ENCODE measurements at places on chromosomes 13 and 19.

- no peak for DNase-seq
These were observed 193.0 kb upstream of the NBEA start for GRCh38 chr13:34749046-34749445.

DNA sequence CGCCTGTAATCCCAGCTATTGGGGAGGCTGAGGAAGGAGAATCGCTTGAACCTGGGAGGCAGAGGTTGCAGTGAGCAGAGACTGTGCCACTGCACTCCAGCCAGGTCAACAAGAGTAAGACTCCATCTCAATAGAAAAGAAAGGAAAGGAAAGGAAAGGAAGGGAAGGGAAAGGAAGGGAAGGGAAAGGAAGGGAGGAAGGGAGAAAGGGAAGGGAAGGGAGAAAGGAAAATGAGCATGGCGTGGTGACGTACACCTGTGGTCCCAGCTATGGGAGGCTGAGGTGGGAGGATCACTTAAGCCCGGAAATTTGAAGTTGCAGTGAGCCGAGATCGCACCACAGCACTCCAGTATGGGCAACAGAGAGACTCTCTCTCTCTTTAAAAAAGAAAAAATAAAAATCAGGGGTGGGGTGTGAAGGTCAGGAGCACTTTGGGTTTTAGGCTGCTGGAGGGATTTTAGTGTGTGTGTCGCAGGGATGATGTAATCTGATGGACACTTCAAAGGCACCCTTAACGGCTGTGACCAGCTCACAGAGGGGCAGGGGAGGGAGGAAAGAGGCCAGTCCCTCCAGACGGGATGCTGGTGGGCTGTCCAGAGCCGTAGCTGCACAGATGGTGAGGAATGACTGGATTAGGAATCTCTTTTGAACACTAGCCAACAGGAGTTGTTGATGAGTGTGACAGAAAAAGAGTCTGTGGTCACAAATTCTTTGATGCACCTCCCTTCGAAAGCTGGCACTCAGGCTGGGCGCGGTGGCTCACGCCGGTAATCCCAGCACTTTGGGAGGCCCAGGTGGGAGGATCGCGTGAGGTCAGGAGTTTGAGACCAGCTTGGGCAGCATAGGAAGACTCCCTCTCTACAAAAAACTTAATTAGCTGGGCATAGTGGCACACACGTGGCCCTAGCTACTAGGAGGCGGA is 27.6 kb downstream of the TMPRSS9 start:
- no peak for DNase-seq

DNA sequence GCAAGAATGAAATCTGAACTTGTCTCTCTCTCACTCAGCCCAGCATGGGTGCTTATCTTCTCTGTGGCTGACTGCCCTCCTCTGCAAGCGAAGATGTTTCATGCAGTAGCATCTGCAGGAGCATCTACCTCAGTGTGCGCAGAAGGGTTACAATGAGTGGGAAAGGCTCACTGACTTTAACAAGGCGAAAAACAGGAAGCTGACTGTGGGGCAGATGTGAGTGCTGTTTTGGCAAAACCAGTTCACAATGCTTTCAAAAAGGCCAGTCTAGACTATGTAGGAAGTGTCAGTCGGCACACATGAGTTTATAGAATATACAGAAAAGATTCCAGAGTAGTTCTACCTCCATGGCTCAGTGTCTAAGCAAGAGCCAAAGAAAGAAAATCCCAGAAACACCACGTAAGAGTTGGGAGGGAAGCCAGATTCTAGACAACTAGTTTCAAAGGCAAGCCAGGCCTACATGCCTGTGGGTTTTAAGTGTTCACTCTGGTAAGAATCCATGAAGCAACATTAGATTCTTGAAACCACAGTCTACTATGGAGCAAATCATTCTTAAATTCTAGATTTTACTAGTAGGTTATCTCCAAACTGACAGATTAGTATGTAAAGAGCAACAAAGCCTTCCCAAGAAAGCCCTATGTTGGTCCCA is 124.5 kb downstream of the ABCC4 start:
- DNase-seq = no peak

DNA sequence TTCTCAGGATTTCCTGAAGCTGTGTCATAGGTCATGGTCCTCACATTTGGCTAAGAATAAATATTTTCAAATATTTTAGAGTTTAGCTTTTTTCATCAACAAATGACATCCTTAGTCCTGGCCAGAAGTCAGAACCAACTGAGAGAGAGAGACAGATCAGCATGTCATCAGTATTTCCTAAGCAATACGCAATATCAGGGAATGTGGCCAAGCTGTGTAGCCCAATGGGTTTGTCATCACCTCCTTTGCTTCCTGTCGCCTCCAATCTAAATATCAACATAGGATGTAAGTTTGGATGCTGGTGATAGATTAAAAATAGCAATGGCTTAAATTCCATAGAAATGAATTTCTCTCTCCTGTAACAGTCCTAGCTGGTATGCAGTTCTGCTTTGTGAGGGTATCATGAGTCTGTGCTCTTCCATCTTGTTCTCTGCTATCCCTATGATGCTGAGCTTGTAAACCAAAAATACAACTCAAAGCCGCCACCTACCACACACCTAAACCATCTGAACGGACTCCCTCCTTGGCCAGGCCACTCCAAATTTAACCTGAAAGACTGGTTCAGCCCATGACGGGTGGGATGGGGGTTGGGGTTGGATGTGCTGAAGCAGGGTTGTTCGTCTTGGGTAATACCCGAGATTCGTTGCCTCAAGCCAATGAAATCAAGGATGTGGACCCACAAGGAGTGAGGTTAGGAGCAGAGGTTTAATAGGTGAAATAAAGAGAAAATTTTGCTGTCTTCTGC is 10.0 kb upstream of the IGSF23 start:
- no peak for DNase-seq

- no peak for DNase-seq
These were observed at the start of gene IFI30 for GRCh38 chr19:18173572-18174288. Gene IFI30 (plus strand): TSS chr19:18173813. CDS start chr19:18173842, 29 bp downstream.

DNA sequence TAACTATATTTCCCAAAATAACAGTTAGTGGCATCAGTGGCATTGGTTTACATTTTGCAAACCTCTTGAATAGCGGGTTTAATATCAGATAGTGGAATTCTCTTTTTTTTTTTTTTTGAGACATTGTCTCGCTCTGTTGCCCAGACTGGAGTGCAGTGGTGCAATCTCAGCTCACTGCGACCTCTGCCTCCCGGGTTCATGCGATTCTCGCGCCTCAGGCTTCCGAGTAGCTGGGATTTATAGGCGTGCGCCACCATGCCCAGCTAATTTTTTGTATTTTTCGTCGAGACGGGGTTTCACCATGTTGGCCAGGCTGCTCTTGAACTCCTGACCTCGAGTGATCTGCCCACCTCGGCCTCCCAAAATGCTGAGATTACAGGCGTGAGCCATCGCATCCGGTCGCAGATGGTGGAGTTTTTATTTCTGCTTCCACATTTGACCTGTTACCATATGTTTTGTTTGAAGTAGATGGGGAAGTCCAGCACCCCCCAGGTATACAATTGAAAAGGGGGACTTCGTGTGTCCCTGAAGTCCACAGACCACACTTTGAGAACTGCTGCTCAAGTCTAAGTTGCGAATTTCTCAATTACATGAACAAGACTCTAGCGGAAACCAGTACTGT is 40.5 kb upstream of the XPO4 start:
- no peak for DNase-seq

DNA sequence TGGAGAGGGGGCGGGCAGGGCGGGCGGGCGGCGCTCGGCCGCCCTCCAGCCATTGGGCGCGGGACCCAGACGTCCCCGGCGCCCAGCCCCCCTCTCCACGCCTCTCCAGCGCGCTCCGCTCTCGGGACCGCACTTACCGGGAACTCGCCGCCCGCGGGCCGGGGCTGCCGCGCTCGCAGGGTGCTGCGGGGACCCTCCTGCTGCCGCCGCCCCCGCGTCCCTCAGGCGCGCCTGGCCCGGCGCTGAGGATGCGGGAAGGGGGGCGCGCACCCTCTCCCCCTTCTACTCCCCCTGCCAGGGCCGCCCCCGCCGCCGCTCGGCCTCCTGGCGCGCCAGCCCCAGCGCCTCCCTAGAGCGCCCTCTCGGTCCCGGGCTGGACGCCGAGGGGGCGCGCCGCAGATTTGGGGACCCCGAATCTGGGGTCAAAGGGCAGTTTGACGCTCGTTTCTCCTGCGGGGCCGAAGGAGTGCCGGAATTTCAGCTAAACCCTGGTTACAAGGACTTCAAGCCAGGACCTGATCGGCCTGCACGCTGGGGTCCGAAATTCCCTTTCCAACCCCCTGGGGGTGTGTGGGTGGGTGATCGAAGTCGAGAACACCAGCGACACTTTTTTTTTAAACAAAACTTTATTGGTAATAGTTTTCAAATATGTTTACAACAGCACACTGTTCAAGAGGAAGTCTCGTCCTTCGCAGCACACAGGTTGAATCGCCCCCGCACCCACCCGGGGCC is 696 bp upstream of the SAMD1 start:
- no peak for DNase-seq

- no peak for DNase-seq
These were observed 71.2 kb downstream of the GNG7 start for GRCh38 chr19:2631213-2631821.

GRCh38 chr13:87894059-87894458 is 222.9 kb downstream of the SLITRK5 start:
- DNase-seq = no peak

- no peak for DNase-seq
These were observed 920.9 kb upstream of the PCDH20 start for GRCh38 chr13:62336507-62336906.

GRCh38 chr19:5977222-5977784 is 637 bp downstream of the RANBP3 start:
- DNase-seq = no peak

- peak; percentile 76 for DNase-seq
These were observed 46.7 kb downstream of the GAS6 start for GRCh38 chr13:113816946-113817859.

DNA sequence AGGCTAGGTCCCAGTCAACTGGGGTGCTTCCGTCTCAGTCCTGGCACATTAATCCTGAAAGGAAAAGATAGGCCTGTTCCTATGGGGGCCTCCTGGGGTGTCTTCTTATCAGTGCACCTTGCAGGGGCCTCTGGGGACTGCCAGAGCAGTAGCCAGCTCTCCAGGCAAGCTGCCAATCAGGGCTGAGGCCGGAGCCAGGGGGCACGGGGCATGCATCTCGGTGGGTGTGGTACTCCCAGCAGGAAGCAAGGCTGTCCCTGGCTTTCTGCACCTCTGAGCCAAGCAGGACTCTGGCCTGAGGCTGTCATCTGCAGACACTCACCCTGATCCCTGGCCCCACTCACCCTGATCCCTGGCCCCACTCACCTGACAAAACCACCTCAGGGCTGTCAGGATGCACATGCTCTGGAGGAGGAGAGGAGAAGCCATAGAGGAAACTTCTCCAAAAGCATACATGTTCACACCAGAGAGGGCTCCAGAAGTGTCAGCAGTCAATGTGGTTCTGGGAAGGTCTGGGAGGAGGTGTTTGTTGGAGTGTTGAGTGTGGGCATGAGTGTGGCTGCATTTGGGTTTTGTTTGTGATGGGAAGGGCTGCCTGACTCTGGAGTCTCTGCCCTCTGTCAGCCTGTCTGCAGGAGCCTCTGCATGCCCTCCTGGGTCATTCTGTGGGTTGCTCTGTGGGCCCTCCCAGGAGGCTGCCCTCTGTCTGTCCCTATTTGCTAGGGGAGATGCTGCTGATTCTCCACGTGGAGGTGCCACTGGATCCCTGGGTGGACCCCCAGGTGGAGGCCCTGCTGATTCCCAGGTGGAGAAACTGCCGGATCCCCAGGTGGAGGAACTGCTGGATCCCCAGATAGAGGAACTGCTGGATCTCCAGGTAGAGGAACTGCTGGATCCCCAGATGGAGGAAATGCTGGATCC is 22.7 kb upstream of the KCTD15 start:
- DNase-seq = no peak

DNA sequence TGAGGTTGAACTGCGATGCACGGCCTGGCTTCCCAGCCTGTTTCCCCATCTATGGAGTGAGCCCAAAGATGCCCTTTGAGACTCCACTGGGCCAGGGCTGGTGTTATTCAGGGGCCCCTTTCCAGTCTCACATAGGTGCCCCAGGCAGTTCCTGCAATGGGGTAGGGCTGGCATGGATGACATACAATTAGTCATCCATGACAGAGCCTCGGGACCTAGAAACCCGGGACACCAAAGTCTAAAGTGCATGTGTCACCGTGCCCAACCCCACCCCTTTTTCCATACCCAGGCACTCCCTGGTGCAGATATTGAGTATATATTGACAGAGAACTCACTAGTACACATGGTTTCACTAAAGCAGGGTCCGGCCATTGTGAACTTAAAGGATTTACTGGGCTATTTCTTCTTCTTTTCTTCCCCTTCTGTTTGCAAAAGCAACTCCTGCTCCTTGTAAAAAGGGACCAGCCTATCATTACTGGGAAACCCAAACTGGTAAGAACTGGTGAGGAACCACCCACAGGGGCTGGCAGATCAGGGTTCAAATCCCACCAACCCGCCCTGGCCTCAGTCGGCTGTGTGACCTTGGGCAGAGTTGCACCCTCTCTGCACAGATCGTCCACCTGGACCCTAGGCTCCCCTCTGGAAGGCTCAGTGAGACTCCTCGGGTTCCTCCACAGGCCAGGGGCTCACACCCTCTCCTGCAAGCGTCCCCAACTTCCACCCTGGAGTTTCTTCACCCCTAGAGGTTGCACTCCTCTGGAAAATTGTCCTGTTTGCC is 2.7 kb downstream of the B3GNT3 start:
- no peak for DNase-seq

- no peak for DNase-seq
These were observed 180.8 kb upstream of the GPC6 start for GRCh38 chr13:93045836-93046235.

DNA sequence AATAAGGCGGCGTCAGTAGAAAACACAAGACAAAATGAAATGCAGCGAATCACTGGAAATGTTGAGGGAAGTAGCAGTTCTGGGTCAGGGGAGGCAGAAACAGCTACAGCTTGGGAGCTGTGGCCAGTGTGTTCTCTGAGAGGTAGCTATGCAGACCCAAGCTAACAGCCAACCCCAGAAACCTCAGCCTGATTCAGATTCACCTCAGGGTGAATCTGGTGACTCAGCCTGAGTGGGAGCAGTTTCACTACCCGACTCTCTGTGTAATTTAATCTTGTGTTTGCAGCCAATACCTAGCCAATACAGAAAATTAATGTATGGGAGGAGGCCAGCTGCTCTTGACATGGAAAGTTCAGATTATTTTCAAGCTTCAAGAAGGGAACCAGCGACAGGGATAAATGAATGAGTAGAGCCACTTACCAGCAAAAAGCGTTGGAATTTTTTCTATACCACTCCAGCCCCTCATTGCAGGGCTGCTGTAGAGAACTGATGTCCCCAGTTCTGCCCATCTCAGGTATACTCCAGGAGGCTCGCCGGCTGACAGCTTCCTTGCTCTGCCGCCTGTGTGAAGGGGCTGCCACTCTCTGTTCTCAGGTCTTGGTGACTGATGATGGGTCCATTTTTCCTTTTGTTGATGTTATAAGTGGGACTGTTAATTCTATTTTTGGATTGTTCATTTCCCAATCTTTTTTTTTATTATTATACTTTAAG is 8.9 kb downstream of the IGFL3 start:
- DNase-seq = no peak

DNA sequence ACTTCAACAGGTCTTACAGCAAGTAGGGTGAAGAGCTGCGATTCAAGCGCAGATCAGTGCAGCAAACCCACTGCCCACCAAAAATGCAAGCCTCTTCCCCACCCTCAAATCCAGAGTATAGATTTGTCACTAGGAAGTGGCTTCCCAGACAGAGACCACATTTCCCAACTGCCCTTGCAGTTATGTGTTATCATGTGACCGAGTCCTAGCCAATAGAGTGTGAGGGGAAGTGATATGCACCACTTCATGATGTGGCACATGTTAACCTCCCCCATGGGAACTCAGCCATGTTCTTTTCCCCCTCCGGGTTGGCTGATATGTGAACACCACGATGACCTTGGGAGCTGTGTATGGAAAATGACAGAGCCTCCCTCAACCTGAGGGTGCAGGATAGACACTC is 50.8 kb downstream of the MBD3L2B start:
- DNase-seq = no peak

- no peak for DNase-seq
These were observed 56.0 kb downstream of the STK24 start for GRCh38 chr13:98520674-98521449.

All from activated T-helper 1 cell treated with anti-CD3 and anti-CD28 coated beads, Interleukin-2, amount 50 U/mL, for 16 hours (primary cell).